ENCODE measurements at places on chromosomes 6 and 20.

- DNase-seq = no peak
Measured at GRCh38 chr6:15027472-15027871, 218.4 kb upstream of the JARID2 start.

GRCh38 chr6:100724696-100725095 lies 156.4 kb downstream of the ASCC3 start:
- DNase-seq = no peak

DNA sequence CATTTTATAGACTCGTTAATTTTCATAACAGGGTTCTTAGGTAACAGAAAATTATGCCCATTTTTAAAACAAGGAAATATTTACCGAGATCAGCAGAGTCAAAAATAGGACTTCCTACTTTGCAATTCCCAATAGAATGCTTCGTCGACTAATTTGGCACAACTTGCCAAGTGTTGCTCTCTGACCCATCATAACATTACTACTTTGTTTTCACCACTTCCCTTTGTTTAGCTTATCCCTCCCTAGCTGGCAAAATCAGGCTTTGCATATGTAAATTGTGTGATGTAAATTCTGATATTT lies 914 bp upstream of the RANBP9 start:
- DNase-seq = no peak

DNA sequence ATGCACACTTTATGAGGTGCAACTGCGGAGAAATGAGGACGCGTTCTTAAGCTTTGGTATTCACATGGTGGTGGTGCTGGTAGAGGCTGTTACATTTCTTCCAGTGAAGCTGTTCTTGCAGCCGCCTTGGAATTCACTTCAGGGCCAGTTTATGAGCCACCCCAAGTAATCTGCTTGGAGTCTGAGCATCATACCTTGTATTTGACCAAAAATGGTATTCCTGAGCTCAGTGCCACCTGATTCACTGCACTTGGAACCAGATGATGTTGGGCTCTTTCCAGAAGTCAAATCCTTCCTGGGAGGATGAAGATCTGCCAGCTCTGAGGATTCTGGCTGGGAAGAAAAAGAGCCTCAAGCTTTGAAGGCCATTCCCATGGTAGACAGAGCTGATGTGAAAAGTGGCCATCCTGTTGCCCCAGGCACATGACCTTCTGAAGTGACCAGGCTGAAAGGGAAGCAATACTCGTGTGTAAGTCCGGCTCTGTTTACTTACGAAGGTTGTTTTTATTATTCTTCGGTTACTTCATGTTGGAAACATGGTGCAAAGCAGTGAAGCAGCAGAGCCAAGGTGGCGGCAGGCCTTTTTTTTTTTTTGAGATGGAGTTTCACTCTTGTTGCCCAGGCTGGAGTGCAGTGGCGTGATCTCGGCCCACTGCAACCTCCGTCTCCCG lies 7.7 kb downstream of the MANBAL start:
- no peak for DNase-seq

GRCh38 chr6:105300090-105300489 lies 102.8 kb downstream of the PREP start:
- no peak for DNase-seq

Data from esophagus squamous epithelium (tissue), 5 donors.